ENCODE measurements at places on chromosomes 3 and 15.

DNA sequence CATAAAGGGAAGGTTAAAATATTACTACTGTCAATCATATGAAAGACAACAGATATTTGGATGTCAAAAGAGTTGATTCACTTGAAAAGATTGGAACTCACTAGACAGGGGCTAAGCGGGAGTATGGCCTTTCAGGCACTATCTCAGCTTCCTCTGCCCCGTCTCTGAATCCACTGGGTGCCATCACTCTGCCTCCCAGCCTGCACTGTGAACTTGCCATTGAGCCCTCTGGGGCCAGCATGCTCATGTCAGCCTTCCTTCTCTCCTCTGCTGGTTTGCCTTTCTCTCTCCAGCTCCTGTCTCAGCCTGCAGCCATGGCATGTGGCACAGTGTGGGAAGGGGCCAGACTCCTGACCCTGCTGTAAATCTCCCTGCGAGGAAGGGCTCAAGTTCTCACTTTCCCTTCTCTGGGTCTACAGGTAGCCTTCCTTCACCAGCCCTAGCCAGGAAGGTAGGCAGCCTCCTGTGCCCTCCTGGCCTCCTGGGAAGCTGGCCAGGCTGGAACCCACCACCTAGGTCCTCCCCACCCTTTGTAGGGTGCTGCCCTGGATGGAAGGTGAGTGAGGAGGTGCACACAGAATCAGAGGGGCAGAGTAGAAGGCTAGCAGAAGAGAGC is 54.0 kb upstream of the SLCO2A1 start:
- DNase-seq, result no peak

DNA sequence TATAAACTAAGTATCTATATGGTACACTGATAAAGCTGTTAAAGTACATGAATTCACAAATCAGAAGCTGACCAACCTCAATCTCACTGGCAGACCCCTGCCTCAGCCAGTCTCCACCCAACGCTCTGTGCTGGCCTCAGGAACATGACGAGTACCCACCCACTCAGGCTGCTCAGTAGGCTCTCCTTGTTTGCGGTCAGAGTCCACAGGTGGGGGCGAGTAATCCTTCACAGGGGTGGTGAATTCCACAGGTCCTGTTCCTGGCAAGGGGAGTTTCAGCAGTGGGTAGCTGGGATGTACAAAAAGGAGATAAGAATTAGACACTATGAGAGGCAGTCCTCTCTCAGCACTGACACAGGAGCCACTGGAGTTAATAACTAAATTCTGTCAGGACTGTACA is 40.9 kb downstream of the SCAP start:
- no peak for DNase-seq

- no peak for DNase-seq
These were observed 89.7 kb downstream of the SCAPER start for GRCh38 chr15:76815421-76815820.

DNA sequence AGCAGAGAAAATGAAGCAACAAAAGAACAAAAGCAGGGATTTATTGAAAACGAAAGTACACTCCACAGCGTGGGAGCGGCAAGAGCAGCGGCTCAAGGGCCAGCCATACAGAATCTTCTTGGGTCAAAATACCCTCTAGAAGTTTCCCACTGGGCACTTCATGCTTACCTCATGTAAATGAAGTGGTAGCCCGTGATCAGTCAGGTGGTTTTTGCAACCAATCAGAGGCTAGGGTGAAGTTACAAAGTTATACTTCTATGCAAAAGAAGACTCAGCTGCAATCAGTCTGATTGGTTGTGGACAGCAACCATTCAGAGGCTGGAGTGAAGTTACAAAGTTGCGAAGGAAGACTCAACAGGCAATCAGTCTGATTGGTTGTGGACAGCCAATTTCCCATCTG is 37.8 kb upstream of the TRH start:
- DNase-seq, result peak; percentile 85

DNA sequence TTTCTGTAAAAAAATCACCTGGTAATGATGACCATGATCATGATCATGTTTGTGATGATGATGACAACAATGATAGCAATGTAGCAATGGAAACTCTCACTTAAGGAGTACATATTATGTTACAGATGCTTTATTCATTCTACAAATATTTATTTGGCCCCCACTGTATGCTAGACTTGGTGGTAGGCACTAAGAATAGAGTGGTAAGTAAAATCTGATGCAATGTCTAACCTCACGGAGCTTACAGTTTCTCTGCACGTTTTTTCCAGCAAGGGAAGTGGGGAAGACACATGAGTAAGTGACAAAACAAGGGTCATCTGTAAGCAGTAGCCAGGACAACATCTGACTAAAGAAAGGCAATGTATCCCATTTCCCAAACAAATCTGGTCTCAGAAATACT is 199.4 kb upstream of the MRPL3 start:
- DNase-seq, result no peak

DNA sequence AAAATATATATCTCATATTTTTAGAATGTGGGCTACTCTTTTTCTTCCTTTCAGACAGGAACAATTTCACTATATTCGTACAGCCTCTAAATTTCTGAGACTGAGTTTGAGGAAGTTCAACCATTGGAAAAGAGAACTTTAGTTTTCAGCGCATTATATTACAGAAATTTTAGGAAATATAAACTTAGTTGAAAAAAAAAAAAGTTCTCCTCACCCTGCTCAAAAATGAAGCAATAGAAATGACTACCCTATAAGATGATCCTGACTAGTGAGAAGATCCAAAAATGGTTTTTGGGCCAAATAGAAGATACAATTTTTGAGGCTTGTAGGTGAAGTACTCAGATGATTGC is 139.6 kb downstream of the MCTP2 start:
- no peak for DNase-seq

Data from HepG2 (cell line).